ENCODE measurements at places on chromosomes 3 and 15.

DNA sequence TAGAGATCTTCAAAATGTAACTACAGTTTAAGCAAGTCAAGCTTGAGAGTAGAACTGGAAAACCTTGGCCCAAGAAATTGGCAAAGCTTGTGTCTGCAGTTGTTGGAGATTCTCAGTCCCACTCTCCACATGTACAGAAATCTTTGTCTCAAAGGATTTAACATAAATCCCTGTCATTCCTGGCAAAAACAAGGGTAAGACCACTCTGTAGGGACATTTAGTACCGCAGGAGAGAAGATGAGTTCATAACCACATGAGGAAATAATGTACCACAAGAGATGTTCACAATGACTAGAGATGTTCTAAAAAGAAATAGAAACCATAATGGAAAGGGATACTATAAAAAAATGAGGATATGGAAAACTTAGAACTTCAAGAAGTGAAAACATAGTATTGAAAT, 73.7 kb downstream of the RAB7A start:
- no peak for DNase-seq

GRCh38 chr3:194637066-194637465, 3.8 kb upstream of the TMEM44 start:
- DNase-seq, result no peak

DNA sequence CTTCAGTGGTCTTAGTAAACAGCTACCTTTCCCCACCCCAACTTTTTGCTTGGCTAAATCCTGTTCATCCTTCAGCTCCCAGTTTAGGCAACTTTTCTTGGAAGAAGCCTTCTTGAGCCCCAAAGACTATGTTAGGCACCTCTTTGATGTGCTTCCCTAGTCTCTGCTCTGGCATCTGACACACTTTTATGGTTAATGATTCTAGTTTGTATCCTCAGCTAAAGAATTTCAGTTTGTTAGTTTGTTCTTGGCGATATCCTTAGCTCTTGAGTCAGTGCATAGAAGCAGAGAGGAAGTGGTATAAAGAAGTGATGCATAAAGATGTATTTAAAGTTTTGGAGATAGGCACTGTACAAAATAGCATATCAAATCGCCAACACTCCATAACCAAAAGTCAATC, 168.4 kb downstream of the WDR72 start:
- DNase-seq, result no peak

DNA sequence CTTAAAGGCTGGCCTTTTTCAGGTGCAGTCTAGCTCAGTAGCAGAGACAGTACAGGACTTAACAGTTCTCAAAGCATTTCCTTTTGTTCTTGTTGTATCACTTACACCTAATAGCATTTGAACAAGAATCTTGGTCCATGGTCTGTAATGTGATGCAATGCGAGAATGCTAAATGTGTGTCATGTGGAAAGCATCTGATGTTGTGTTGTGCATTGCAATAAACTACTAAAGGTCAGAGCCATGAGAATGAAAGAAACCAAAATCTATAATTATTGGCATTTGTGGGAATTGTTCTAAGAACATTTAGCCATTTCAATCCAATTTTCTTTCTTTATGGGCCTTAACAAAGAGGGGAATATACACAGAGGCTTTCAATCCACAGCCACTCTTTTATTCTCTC, 324.5 kb upstream of the ROBO2 start:
- DNase-seq, result no peak

GRCh38 chr3:13140596-13140995, 67.4 kb upstream of the IQSEC1 start:
- DNase-seq, result no peak

DNA sequence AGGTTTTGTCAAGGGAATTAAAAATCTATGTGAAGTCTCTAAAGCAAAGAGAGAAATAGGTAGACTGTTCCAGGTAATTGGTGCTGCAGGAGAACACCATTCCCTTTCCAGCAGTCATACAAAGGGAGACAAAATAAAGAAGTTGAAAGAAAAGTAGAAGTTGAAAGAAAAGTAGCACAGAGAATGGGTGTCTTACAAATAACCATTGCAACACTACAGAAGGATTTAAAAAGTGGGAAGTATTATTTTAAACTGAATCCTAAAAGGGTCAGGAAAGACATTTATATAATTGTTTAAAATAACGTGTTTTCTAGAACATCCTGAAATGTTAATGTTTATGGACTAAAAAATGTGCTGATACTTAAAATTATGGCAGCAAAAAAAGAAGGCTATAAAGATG, 223.8 kb downstream of the RSRC1 start:
- no peak for DNase-seq

DNA sequence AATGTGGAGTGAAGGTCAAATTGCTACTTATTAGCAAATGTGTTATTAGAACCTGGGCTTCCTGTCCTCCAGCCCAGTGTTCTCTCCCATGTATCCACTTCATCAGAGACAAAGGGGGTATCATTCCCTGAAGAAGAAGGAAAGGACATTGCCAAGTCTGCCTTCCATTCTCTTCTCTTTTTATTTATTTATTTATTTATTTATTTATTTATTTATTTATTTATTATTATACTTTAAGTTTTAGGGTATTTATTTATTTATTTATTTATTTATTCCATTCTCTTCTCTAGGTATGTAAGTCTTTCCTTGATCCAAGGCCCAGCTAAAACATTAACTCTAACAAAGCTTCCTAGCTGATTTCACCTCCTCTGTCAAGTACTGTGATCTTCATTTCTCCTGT, 277.8 kb upstream of the DNAJC19 start:
- no peak for DNase-seq

GRCh38 chr3:184523825-184524615, 37.6 kb upstream of the EPHB3 start:
- peak; percentile 91 for DNase-seq

All from H54 (cell line).